ENCODE measurements at places on chromosomes 12 and 14.

GRCh38 chr14:24143511-24143910 is 2.1 kb upstream of the EMC9 start:
- no peak for DNase-seq

- DNase-seq: no peak
These were observed 82.2 kb upstream of the RMST start for GRCh38 chr12:97380440-97380839.

DNA sequence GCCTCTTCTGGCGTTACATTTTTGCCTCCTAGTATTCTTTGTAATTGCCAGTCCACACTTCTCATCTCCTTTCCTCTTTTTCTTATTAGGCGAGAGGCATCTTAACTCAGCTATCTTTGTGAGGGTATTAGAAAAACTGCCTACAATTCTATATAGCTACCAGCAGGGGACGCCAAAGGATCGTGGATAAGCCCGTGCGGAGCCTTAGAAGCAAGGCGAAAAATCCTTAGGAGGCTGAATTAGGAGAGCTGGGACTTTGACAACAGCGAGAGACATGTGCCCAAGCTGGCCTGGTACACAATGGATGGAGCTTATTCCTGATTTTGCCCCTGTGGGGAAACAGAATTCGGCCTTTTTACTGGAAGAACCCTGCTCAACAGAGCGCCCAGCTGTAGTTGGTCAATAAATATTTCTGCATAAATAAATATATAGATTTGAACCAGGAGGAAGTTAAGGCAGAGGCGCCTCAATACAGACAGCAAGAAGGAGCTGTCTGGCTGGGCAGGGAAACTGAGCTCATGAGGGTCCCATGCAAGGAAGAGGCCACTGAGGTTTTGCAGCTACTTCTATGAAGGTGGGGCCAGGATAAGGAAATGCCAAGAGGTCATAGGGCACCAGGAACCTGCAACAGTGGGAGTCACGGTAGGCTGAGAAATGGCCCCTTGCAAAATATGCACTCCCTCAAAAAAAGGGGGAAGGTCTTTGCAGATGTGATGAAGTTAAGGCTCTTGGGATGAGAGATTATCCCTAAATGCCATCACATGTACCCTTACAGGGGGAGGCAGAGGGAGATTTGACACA is 14.6 kb upstream of the RBM19 start:
- DNase-seq: no peak

DNA sequence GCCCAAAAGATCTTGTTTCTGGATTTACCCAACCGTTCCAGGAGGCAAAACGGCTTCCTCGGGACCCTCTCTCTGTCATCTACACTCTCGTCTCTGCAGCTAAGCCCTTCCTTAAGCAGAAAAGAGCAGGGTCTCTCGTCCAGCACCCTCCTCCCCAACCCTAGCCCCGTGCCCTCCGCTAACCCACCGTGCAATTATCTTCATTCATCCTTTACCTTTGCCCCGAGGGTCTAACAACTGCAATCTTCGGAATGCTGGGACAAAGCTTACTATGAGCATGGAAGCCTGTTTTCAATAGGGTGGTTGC is 276 bp upstream of the BMAL2 start:
- no peak for DNase-seq

GRCh38 chr12:66236969-66237368 is 48.0 kb downstream of the IRAK3 start:
- DNase-seq: no peak

DNA sequence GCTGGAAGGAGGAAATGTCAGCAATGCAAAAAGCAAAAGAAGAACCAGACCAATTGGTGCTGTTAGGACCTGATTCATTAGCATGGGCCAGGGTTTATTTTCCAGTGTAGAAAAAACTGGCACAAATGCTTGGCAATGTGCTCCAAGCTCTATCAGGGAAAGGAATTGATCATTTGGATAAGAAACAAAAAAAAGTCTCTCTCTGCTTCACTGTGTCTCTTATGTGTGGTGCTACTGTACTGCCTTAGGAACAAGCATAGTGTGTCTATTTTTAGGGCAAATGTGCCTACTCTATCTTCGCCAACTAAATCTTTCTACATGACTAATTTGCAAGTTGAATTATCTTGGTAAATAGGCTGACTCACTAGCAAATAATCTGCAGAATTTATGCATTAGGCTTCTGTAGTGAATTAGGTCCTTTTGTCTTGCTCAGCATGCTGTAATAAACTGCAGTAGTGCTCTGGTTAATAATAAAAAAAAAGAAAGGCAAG is 236.7 kb downstream of the MDGA2 start:
- no peak for DNase-seq

GRCh38 chr12:53074999-53075370 is 4.2 kb downstream of the SPRYD3 start:
- DNase-seq: no peak

DNA sequence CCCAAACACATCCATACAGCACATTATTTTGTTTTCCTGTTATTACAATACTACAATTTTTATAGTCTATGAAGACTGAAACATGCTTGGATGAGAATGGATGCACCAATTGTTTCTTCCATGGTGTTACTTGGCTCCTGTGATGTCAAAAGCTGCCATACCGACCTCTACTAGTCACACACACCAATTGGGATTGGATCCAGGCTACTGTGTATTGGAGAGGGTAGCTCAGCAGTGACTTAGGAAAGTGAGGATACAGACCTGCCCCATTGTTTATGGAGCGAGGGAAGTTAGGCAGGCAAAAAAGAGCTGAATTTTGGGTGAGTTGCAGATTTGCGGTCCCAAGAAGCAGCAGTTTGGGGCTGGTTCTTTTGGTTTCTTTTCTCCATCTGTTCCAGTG is 30.8 kb upstream of the AKAP6 start:
- DNase-seq: no peak

GRCh38 chr12:130655881-130656280 is 60.2 kb downstream of the RIMBP2 start:
- DNase-seq: no peak

- no peak for DNase-seq
These were observed 11.8 kb downstream of the ADIPOR2 start for GRCh38 chr12:1702713-1703112.

DNA sequence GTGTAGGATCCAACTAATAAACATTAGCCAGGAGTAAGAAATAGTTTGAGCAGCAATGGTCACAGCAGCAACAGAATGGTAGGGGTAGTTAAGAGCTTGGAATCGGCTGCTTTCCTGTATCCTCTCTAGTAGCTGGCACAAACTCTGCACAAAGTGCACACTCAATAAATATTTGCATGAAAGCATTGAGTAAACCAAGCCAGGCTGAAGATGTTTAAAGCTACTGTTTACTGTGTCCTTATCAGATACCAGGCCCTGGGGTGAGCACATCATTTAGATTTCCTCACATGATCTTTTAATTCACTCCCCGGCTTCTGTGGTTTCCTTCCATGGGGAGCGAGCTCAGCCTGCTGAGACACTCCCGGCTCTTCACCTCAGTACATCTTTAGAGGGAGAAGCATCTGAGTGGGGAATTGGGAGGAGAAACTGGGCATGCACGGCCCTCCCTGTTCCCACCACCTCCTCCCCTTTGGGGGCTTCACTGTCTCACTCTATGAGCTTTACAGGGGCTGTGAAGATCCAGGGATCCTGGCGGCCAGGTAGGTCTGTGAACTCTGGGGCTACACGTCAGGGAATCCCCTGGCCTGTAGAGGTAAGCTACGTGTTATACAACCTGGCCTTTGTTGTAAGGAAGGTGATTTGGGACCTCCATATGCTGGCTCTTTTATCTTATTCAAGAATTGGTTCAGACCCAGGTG is 107.2 kb upstream of the VASH1 start:
- no peak for DNase-seq

DNA sequence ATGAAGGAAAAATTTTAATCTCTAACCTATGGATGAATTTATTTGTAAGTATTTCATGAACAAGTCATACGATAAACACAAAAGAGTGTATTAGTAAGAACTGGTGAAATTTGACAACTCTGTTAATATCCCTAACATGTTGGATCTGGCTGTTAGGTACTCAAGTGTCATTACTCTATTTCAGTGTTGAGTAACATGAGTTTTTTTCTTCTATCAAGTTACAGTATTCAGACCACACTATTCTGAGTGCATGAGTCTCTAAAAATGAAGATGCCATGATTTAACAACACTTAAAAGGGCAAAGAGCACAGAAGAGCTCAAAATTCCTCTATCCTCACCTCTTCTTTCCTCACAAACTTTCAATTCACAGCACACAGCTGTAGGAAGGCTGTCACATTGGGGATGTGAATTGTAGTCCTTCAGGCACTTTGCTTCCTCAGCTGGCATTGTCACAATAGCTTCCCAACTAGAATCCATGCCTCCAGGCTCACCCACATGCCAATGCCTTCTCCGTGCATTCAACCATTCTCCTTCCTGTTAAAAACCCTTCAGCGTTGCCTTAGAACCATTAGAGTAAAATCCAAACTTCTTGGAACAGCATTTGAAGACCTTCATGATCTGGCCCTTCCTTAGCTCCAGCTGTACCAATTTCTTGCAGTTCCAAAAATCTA is 73.7 kb upstream of the DBX2 start:
- no peak for DNase-seq

DNA sequence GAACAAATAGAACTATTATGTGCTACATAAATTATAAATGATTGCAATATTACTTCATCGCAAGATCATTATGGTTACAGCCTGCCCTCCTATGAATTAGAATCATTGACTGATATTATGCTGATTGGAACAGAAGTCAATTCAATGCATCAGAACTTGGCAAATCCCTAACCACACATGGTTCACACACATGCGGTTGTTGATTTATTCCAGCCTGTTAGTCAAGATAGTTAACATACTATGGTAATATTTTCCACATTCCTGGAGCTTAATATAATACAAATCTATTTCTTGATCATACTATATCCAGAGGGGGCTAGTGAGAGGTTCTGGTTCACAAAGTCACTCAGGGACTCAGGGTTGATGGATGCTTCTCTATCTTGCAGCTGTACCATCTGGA is 9.7 kb upstream of the CACNA1C start:
- DNase-seq: no peak

DNA sequence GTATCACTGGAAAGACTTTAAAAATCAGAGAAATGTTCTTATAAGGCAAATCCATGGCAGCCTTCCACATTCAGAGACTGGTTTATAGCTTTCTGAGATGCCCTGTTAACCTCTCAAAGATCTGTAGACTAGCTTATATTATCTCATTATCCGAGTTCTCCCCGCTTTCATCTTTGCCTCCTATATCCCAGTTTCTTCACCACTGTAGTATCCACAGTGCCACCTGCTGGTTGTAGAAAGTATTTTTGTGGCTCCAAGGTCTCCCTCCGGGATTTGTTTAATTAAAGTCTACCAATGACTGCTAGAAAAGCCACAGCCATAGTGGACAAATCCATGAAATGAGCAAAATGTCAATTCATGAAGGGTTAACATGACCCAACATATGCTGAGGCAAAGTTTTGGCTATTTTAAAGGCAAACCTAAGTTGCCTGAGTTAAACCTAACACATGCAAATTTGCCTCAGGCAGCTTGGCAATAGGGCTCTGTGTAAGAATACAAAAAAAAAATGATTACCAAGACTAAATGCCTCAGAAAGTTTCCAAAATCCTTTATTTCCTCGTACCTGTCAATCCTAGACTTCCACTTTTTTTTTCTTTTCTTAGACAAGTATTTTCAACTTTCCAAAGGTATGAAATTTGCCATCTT is 218.8 kb upstream of the BMP4 start:
- DNase-seq: no peak

- DNase-seq: no peak
These were observed 17.3 kb downstream of the TNFAIP2 start for GRCh38 chr14:103140316-103141109.

DNA sequence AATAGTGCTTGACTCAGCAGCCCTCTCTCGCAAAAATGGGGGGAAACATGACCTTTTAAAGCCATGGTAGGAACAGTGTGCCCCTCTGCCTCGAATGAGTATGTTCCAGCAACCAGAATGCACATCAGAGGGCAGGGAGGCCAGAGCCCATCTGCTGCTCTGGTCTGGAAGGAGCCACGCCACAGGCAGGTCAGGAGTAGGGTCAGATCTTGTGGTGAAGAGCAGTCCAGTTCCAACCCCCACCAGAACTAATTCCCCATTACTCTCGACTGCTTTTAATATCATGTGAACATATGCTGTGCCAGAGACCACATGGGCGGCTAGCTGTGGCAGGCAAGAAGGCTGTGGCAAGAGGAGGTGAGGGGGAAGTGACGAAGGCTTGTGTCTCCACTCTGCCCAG is 34.6 kb upstream of the TMX1 start:
- no peak for DNase-seq

DNA sequence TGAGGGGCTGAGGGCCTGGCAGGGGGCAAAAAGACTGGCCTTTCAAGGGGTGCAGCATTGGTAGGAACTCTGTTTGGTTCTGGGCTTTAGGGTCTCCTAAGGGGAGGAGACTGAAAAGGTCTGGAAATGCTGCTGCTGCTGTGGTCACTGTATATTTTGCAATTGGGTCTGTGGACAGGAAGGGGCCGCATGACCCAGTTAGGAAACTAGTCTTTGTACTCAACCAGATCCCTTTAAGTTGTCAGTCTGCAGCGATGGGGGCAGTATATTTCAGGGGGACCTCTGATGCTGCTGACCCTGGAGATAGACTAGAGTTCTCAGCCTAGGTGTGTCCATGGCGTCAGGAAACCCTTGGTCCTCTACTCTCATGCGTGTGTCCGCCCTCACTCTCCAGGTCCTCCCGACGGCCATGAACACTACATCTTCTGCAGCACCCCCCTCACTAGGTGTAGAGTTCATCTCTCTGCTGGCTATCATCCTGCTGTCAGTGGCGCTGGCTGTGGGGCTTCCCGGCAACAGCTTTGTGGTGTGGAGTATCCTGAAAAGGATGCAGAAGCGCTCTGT is 4.0 kb downstream of the LTB4R start:
- no peak for DNase-seq

DNA sequence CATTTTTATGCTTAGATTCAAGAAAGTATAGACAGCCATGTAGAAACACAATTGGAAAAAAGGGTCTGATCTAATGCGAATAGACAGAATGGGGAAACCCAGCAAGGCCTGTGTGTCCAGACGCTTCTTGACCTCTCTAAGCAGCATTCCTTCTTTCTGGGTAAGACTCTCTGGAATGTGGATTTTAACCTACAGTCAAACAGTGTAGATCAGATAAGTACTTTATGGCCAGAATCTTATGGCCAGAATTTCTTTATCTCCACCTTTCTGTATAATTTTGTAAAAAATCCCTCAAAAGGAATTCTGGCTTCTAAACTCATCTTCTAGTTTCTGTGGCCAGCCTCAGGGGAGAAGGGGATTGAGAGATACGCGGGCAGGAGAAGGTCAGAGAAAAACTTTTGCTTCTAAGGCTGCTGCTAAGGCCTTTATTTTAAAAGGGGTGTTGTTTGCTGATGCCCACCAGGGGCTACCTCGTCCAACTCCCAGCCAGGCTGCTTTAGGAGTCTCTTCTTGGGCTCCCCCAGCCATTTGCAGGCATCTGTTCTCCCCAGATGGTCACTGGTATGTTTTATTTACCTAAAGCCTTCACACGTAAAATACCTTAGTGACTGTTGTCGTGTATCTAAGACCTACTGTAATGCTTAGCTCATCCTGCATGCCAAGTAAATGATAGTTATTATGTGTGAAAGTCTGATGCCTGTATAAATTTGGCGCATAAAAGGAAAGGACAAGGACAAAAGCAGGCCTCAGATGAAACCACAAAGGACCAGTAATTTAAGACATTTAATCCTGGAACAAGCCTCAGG is 68.4 kb downstream of the ANO6 start:
- DNase-seq: no peak
